ENCODE measurements at places on chromosomes 2 and 18.

DNA sequence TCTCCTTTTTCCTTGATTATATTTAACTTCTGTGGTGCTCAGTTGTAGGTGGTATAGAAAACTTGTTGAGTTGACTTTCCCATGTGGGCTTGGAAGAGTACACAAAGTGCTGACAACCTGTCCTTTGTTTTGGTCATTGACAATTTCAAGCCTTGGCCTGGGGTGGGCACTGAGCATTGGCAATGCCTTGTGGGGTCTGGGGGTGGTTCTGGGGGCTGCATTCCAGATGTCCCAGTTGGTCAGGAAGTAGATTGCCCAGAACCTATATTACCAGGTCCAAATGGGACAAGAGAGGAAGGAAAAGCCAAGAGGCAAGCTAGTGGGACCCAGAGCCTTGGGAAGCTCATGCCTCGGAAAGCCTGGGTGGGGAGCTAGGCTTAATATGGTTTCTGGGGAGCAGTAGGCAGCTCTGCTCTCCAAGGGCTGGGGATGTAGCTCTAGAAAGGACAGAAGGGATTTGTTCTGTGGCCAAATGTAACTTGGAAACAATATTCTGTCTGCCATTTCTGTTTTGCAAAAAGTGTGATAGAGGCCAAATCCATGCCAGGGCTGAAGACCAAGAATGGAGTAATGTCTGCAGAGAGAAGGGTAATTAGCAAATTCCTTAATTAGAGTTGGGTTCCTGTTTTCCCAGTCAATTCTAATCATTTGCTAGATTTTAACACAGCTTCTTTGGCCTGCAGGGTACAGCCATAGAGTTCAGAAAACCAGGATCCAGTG, 87.4 kb downstream of the SLC4A3 start:
- DNase-seq, result no peak

- DNase-seq, result no peak
Observed at GRCh38 chr2:127563458-127564428, 28.3 kb downstream of the MYO7B start.

GRCh38 chr2:44351088-44351487, 10.2 kb downstream of the PREPL start:
- no peak for DNase-seq

DNA sequence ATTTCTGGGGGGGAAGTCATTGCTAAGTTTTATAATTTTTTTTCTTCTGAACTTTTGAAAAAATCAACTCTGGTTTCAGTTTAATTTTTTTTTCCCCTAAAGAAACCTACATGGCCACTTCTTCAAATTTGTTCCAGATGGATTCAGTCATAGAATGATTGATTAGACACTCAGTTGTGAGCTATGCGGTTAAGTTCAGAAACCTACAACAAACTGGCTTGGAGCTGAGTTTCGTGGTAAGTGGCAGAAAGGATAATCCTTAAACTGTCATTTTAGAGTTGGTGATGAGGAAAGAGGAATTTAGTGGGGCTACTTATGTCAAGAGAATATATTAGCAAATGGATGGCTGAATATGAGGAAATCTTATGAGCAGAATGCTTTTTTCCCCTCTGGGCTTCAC, 23.7 kb downstream of the EFEMP1 start:
- DNase-seq, result no peak

GRCh38 chr2:419687-420317, 131.9 kb upstream of the ALKAL2 start:
- no peak for DNase-seq

DNA sequence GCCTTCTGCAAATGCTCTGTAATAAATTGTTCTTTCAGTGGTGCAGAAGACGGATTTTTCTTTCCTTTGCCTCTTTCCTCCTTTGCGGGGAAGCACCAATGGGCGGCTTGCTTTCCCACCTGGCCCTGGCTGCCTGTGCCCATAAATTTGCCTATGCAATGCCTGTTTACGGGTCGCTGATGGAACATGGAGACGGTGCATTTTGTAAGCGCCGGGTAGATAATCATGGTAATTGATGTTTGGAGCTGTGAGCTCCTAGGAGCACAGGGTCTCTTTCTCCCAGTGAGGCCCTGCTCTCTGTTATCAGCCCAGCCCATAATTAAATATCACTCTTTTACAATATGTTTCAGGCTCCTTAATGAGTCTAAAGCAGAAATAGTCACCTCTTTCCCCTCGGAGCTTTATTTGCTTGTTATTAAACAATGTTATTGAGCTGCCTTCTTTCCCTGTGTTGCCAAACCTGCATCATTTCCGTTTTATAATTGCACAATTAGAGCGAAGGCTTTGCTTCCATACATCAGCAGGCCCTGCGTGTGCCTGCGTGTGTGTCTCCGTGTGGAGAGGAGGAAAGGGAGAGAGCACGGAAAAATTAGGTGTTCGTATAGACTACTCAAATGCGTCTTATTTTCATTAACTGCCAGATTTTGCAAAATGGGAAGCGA, 437.4 kb upstream of the POU3F3 start:
- DNase-seq, result no peak

GRCh38 chr2:106275971-106276370, 81.9 kb upstream of the UXS1 start:
- no peak for DNase-seq

DNA sequence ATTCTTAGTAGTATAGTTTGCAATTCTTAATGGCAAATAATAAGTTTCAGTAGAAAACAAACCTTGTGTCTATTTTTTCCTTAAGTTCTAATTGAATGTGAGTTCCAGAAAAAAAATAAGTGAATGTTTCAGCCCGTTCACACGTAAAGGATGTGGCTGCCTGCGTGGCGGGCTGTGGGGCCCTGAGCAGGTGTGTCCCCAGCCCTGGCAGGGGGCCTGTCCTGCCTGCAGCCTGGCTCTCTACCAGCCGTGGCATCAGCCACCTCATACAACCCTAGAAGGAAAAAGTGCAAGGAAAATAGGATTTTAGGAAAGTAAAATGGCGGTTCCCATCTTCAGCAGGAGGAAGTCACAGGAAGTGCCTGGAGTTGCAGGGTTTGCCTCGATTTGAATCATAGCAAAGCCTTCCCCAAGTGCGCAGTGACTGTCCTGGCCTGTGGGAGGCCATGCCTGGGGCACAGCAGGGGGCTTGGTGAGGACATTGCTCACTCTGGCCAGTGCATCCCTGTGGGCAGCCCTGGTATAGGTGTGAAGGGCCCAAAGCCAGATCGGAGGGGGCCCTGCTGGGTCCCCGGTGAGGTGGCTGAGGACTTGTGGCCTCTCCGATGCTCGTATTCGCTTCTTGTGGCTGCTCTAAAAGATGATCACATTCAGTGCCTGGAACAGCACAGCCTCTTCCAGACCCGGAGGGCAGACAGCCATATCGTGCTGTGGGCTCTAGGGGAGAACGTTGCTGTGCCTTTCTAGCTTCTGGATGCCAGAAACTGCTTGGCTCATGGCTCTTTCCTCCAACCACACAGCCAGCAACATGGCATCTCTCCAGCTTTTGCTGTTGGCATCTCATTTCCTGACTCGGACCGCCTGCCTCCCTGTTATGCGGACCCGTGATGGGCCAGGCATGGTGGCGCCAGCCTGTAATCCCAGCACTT, 12.6 kb downstream of the DTYMK start:
- DNase-seq, result no peak

GRCh38 chr2:12769492-12770105, 52.9 kb downstream of the TRIB2 start:
- no peak for DNase-seq

GRCh38 chr2:118978064-118978463, 36.1 kb downstream of the MARCO start:
- no peak for DNase-seq

GRCh38 chr2:15562354-15563031, 1.4 kb upstream of the NBAS start:
- DNase-seq, result no peak

GRCh38 chr18:28438381-28438780, 261.5 kb upstream of the CDH2 start:
- DNase-seq, result no peak

- DNase-seq, result no peak
Observed at GRCh38 chr2:65390134-65390533, 42.3 kb downstream of the SPRED2 start.

GRCh38 chr2:55869637-55870325, 53.8 kb downstream of the EFEMP1 start:
- DNase-seq, result no peak

Measured in SIG-M5 (cell line).